Body of pancreas (tissue), 4 donors: ENCODE measurements at places on chromosomes 4 and X. TPM values are rescaled to one million over a fixed set of nuclear protein-coding genes. Genes with fewer than 3 reads are reported as not detected.

DNA sequence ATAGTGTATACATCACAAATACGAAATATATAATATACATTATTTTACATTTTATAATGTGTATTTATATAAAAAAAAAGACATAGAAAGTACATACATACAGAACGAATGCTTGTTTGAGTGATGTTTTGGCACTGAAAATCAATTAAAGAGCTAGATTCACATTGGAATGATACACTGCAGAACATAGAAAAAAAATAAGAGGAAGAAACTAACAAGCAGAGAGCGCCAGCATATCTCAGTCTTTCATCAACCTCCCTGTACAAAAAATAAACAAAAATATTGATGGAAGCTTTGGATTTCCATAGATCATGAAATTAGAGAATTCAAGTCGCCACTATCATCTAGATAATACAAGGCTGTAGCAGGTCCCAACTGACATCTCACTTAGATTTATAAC is 420.6 kb downstream of the CENPC start:
- DNase-seq: no peak

RHOH gene
- 2.9 TPM for total RNA-seq

DNA sequence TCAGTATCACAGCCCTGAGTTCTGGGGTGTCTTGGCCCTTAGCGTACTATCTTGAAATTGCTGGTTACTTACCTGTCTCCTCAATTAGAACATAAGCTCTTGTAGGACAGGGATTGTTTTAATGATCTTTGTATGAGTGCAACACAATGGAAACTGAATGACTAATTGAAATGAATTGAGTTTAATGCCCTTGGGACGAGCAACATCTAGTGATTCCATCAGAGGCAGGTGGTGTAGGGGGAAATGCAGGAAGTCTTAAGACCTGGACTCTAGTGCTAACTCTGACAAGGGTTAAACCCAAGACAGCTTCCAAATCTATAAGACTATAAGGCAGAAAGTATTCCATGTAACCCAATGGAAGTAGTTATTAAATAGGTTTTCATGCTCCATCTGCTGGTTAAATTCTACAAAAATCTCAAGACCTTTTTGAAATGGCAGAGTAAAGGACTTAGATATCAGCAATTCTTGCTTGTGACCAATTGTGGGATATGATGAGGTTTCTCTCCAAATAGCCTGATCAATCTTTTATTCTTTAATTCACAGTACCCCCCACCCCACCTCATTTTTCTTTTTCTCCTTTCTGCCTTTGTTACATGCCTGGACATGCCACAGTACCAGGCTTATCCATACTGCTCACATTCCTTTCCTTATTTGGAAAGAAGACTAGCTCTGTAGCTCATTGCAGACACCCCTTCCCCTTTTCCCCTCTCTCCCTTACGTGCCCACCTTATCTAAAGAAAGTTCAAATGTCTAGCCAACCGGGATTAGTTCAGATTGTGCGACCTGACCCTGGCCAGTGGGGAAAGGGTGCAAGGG is 340.8 kb downstream of the PAPSS1 start:
- DNase-seq: no peak

DNA sequence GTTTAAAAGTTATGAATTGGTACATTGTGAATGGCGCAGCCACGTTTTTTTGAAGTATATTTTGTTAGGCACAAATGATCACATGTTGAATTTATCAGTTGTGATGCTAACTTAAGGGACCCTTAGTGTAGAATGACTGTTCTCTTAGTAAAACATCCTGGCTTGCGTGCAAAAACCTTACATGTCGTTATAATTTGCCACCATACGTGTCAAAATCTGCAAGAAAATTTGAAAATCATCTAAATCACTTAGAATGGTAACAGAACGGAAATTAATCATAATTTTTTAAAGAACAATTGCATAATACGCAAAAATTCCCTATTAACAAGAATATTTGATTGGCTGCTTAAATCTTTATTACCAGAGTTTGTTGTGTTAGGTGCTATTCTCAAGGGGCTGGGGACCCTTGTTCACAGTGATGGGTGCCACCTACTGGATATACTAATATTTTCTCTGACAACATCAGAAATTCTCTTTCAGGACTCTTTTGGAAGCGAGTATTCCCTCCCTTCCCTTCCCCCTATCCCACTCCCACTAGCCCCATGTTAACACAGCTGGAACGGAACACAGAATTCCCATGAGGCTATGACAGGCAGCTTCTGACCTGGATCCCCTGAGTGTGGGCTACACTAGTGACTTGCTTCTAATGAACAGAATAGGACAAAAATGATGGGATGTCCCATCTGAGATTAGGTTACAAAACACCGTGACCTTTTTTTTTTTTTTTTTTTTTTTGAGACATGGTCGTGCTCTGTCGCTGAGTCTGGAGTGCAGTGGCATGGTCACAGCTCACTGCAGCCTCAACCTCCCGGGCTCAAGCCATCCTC is 71.8 kb downstream of the SUPT20HL2 start:
- peak; percentile 74 for DNase-seq

- DNase-seq: no peak
These were observed 404.9 kb downstream of the ZNF674 start for GRCh38 chrX:46140272-46140671.
